ENCODE measurements at places on chromosomes 5 and 9.

DNA sequence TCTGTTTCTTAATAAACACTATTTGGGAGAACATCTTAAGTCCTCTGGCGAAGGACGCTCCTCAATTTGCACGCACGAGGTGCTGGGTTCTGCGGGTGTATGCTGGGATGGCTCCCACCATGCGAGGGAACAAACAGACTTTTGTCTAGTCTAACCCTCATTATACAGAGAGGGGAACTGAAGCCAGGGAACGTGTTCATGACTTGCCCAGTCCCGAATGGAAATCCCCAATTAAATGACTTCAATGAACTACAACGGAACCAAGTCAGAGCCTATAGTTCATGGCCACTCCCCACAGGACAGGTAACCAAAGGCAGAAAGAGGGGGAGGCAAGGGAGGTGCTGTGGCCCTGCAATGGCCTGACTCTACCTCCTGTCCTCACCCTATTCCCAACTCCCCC is 9.3 kb downstream of the TLE1 start:
- no peak for DNase-seq

- DNase-seq: no peak
Observed at GRCh38 chr5:177601126-177601525, 1.2 kb downstream of the B4GALT7 start.

- no peak for DNase-seq
Observed at GRCh38 chr9:116459576-116459975, 227.5 kb upstream of the TRIM32 start.

DNA sequence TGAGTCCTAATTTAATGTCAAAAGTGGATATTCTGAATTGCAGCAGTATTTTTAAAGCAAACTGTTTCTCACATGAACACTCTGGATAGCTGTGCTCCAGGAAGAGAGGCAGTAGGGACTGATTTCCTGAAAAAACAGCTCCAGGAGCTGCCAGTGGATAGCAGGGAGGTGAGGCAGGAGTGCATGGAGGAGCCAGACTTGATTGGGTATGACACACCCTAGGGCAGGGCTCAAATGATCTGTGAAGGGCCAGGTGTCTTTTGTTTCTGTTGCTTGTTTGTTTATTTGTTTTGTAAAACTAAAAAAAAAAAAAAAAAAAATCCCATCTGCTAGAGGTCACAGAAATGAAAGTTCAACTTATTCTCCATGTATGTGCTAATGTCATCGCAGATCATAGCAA is 83.4 kb downstream of the ADRB2 start:
- peak; percentile 28 for DNase-seq

DNA sequence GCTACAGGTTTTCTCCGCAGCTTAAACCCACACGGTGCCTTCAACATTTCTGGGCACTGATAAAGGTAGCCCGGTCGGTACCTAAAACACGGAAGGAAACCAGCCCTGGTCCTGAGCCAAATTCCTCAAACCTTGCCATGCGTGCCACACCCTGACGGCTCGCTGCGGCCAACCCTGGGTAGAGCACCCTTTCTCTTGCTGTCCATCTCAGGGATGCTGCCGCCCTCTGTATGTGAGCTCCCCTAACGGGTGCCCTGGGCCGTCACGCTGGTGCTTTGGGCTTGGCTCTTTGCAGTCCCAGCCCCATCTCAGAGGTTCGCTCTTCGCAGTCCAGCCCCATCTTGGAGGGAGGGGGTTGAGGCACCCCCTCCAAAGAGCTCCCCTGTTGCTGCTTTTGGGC is 43.9 kb downstream of the PNPLA7 start:
- no peak for DNase-seq

DNA sequence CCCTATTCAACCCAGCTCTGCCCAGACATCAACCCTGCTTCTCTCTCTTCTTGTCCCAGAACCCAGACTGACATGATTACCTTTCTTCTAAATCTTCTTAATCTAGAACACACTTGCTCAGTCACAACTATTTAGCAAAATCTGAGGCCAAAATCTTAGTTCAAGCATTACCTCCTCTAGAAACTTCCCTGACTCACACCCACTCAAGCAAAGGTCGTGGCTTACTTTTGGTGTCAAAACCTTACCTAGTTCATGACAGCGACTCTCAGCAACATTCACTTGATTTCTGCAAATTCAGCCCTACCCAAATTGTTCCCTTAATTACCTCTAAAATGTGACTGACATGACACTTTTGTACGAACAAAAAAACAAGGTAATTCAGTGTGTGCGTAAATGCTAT is 130.2 kb downstream of the TLE1 start:
- DNase-seq: no peak

DNA sequence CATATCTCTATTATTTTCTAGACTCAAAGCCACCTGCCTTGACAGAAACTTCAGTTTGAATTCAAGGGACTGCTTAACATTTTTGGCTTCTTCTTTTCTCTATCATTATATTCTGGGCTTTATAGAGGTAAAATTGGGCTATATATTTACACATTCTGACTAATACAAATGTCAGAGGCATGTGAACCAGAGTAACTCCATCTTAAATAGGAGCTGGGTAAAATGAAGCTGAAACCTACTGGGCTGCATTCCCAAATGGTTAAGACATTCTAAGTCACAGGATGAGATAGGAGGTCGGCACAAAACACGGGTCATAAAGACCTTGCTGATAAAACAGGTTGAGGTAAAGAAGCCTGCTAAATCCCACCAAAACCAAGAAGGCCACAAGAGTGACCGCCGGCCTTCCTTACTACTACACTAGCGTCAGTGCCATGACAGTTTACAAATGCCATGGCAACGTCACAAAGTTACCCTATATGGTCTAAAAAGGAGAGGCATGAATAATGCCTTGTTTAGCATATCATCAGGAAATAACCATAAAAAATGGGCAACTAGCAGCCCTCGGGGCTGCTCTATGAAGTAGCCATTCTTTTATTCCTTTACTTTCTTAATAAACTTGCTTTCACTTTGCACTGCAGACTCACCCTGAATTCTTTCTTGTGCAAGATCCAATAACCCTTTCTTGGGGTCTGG is 44.8 kb upstream of the COX7C start:
- no peak for DNase-seq

- no peak for DNase-seq
Observed at GRCh38 chr5:148825716-148826052, 727 bp upstream of the ADRB2 start.

GRCh38 chr9:129393064-129393463 is 215.0 kb upstream of the IER5L start:
- no peak for DNase-seq

GRCh38 chr5:12316812-12317211 is 412.6 kb upstream of the CTNND2 start:
- DNase-seq: no peak

DNA sequence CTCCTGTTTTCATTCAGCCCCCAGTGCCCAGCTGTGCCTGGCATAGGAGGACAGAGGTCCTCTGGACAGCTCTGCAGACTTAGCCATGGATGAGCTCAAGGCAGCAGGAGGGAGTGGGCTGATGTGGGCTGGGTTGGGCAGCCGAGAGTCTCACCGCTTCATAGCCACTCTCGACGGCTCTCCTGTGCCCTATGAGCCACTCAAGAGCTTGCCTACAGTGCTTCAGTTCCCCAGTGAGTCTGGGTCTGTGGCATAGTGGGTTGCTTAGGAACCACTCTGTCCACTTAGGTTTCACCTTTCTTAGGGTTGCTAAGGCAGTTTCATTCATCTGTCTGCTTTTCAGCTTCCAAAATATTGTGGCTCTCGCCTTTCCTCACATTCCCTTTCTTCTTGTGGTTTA is 296.8 kb downstream of the ICE1 start:
- no peak for DNase-seq

GRCh38 chr9:90251316-90251715 is 391.3 kb downstream of the DIRAS2 start:
- no peak for DNase-seq

- DNase-seq: no peak
Observed at GRCh38 chr5:138990986-138991590, 116.0 kb upstream of the LRRTM2 start.

- peak; percentile 100 for DNase-seq
Observed at GRCh38 chr5:14035859-14036503, 91.5 kb upstream of the DNAH5 start.

DNA sequence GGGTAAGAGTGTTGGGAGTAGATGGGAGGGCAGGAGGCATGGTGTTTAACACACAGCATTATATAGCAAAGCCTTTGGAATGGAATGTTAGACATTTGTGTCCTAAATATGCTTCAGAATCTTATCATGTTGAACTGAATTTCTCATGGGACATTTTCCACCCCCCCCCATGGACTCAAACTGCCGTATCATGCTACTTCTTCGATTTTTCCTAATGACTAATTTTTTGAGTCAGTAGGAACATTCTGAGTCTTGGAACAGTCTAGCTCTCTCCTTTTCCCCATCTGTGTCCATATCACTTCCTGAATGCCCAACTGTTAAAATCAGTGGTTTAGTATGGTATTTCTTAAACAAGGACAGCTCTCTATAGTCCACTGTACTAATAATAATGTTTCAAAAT is 380.6 kb downstream of the TLE4 start:
- DNase-seq: peak; percentile 42

All from EH (cell line).